ENCODE measurements at places on chromosomes 7 and 10.

- no peak for DNase-seq
- no peaks in the 10 kb centered on the region for H3K27me3 ChIP-seq
- no peak overlapping the region for H3K27ac ChIP-seq
- no peaks in the 10 kb centered on the region for H3K4me1 ChIP-seq
Measured at GRCh38 chr7:111911166-111911961, 294.8 kb downstream of the DOCK4 start.

- no peaks in the 10 kb centered on the region for H3K36me3 ChIP-seq
- no peak overlapping the region for H3K4me3 ChIP-seq
- no peaks in the 10 kb centered on the region for H3K27me3 ChIP-seq
- H3K4me1 ChIP-seq: no peaks in the 10 kb centered on the region
- no peak overlapping the region for H3K27ac ChIP-seq
Measured at GRCh38 chr10:43340619-43341018, 30.8 kb upstream of the FXYD4 start.

DNA sequence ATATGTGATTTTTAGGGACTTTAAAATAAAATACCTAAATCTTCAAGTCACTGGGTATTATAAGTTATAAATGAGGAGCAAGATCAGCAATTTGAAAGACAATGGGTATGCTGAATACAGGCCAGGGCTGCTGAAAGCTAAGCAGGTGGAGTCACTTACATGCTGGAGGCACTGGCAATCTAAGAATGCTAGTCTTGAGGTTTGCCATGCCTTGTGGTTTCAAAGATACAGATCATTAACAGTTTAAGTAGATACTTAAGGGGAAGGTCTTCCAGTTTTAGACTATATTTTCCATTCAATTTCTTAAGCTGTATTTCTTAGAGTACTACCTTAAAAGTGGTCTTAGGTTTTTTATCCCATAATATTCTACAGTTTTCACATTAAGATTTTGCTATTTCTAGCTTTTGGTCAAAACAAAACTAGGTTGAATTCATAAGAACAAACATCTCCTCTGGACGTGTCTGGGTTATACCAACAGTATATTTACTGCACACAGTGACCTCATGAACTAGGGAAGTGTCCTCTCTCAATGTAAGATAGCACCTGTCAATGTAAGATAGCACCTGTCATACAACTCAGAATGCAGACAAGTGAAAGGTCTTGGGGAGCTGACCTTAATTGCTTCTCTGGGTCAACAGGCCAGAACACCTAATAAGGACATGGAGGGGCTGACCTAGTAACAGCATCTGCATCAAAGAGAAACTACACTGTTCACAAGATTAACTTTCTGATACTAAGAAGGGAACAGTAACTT is 2.0 kb downstream of the SRI start:
- no peaks in the 10 kb centered on the region for H3K36me3 ChIP-seq
- no peak for DNase-seq
- no peaks in the 10 kb centered on the region for H3K27me3 ChIP-seq
- H3K4me1 ChIP-seq: peaks cover 5% of the 10 kb centered on the region
- no peak overlapping the region for H3K27ac ChIP-seq

DNA sequence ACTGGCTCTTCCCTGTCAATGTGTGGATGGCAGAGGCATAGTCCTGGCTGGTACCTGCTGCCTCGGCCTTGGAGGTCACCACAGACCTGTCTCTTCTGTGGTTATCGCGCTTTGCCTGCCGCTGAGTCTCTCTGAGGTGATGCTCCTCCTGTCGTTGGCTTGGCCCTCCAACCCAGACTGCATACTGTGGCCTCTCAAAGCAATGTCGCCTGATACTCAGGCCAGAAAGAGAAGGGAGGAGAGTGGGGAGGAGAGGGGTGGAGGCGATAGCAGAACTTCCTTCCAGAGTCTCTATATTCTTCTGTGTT is 133.2 kb upstream of the KCNMA1 start:
- no peaks in the 10 kb centered on the region for H3K4me1 ChIP-seq
- no peaks in the 10 kb centered on the region for H3K36me3 ChIP-seq
- H3K27ac ChIP-seq: no peak overlapping the region
- H3K27me3 ChIP-seq: no peaks in the 10 kb centered on the region

DNA sequence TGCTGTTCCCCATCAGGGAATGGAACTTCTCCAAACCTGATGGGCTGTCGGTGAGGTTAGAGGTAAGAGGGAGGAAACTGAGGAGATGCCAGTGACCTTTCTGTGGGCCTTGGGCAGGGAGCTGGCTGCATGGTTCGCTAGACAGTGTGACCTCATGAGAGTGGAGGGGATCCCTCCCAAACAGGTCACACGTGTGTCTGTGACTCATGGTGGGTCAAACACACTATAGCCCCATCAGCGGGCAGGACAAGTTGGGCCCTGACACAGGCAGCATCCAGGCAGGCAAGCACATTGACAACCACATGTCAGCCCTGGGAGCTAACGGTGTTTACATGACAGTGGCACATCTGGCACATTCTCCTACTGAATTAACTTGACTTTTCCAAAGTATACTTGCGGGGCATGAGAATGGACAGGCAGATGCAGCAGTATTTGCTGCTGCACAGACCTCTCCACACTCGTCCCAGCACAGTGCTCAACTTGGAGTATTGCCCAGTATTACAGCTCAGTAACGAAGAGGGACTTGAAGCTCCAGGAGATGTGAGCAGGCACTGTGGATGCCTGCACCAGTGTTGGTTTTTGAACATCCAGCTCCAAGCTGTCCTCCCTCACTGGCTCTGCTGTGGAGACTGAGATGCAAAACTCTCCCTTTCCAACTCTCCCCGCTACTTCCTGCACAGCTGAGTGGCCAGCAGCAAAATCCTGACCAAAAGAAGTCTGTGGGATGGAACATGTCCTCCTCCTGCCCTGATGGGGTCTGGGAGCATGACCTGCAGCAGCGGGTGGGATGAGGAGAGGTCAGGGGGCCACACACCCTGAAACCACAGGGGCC is 199.6 kb downstream of the WDR37 start:
- no peaks in the 10 kb centered on the region for H3K36me3 ChIP-seq
- no peak overlapping the region for H3K27ac ChIP-seq
- no peak for DNase-seq
- no peaks in the 10 kb centered on the region for H3K4me1 ChIP-seq

DNA sequence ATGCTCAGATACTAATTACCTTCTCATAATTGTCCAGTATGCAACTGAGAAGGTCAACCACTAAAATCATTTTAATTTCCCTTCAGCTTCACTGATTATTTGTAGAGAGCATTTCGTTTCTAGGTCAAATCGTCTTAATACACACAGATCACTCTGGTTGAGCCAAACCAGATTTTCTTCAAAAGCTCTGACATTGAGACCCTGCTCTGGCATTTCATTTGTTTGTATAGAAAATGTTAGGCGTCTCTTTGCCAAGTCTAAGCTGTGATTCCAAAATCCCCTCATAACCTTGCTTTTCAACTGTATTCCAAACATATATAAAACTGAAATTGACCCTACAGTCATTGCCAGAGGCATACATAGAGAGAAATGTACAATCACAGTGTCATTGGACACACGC is 520.0 kb downstream of the CNTNAP2 start:
- DNase-seq: no peak
- H3K27me3 ChIP-seq: no peaks in the 10 kb centered on the region
- no peak overlapping the region for H3K27ac ChIP-seq
- no peak overlapping the region for H3K4me3 ChIP-seq
- H3K36me3 ChIP-seq: no peaks in the 10 kb centered on the region

DNA sequence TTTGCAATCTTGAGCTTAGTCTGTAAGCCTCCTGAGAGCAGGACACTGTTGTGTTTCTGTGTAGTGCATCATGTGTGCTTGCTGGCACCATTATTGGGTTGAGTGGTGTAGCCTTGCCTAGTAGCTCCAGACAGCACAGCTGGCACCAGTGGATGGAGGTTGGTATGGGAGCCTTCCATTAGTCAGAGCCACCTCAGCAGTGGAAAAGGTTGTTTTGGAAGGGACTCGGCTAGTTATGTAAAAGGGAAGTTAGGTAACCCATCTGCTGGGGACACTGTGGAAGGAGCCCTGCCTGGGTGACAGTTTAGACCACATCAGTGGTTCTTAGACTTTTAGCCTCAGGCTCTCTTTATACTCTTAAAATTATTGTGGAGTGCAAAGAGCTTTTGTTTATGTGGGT is 16.3 kb downstream of the MINDY4 start:
- no peaks in the 10 kb centered on the region for H3K4me1 ChIP-seq
- no peaks in the 10 kb centered on the region for H3K36me3 ChIP-seq
- no peak overlapping the region for H3K4me3 ChIP-seq
- H3K27ac ChIP-seq: no peak overlapping the region

GRCh38 chr7:130887182-130887956 is 153.4 kb upstream of the KLF14 start:
- no peak overlapping the region for H3K4me3 ChIP-seq
- DNase-seq: no peak
- peaks cover 9% of the 10 kb centered on the region for H3K4me1 ChIP-seq
- no peak overlapping the region for H3K27ac ChIP-seq
- H3K36me3 ChIP-seq: no peaks in the 10 kb centered on the region

DNA sequence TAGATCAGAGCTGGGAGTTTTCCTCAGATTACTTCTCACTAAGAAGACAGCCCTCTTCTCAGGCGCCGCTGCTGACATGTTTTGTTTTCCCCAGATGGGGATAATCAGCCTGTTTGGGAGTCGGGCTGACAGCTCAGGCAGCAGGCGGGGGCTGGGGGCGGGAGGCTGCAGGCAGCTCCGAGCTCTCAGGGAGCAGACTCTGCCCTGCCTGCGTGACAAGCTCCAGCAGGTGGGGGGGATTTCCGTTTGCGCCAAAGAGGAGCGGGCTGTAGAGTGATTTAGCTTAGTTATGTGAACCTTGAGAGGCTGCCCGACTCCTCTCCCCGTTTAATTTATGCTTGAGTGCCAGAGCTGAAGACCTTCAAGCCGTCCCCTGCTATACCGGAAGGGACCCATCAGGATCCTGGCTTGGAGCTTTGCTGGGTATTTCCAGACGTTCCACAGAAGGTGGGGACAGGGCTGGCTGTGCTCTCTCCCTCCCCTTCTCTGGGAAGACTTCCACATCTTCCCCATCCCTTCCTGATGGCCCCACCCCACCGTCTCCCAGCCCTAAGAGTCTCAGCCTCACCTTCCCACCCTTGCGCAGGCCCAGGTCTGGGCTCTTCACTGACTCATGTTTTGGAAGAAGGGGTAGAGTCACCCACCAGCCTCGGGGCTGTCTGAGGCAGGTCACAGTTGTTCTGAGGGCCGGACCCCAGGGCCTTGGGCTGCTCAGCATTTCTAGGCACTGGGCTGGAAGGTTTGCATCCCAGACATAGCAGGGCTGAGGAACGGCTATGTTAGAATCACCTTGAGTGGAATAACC is 24.7 kb upstream of the ADCYAP1R1 start:
- H3K36me3 ChIP-seq: no peaks in the 10 kb centered on the region
- H3K27ac ChIP-seq: peak overlapping the region; percentile 47
- no peaks in the 10 kb centered on the region for H3K27me3 ChIP-seq
- peak; percentile 74 for DNase-seq
- peaks cover 5% of the 10 kb centered on the region for H3K4me1 ChIP-seq

GRCh38 chr7:114973147-114973546 is 51.3 kb downstream of the MDFIC start:
- no peak overlapping the region for H3K27ac ChIP-seq
- H3K36me3 ChIP-seq: no peaks in the 10 kb centered on the region
- no peak overlapping the region for H3K4me3 ChIP-seq
- H3K4me1 ChIP-seq: peaks cover 2% of the 10 kb centered on the region
- H3K27me3 ChIP-seq: no peaks in the 10 kb centered on the region
- no peak for DNase-seq

- no peaks in the 10 kb centered on the region for H3K36me3 ChIP-seq
- H3K27me3 ChIP-seq: no peaks in the 10 kb centered on the region
- DNase-seq: peak; percentile 43
- H3K4me3 ChIP-seq: no peak overlapping the region
Measured at GRCh38 chr7:75969182-75969581, 25.2 kb downstream of the TMEM120A start.

GRCh38 chr7:30771880-30772425 is 736 bp downstream of the MINDY4 start:
- peak overlapping the region; percentile 80 for H3K27ac ChIP-seq
- no peaks in the 10 kb centered on the region for H3K36me3 ChIP-seq
- H3K4me3 ChIP-seq: peak overlapping the region; percentile 75
- peaks cover 4% of the 10 kb centered on the region for H3K4me1 ChIP-seq

GRCh38 chr10:32227802-32228201 is 119.2 kb downstream of the EPC1 start:
- H3K27ac ChIP-seq: no peak overlapping the region
- DNase-seq: no peak
- H3K4me1 ChIP-seq: no peaks in the 10 kb centered on the region
- H3K4me3 ChIP-seq: no peak overlapping the region

DNA sequence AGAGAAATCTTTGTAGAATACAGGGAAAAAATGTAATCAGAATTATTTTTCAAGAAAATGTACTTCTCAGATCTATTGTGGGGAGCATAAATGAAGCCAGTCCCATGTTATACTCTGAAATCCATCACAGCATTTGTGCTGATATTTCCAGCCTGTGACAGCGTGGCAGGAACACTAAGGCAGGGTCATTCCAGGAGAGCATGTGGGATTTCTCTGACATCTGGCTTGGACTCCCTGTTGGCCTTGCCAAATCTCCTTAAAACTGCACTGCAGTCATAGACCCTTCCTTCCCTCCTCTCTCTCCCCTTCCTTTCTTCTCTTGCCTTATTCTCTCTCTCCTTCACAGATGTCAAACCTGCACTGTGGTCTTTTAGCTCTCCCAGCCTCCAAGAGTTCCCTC is 6.5 kb upstream of the TSPAN13 start:
- H3K36me3 ChIP-seq: no peaks in the 10 kb centered on the region
- no peak overlapping the region for H3K4me3 ChIP-seq
- DNase-seq: no peak
- peaks cover 5% of the 10 kb centered on the region for H3K4me1 ChIP-seq

DNA sequence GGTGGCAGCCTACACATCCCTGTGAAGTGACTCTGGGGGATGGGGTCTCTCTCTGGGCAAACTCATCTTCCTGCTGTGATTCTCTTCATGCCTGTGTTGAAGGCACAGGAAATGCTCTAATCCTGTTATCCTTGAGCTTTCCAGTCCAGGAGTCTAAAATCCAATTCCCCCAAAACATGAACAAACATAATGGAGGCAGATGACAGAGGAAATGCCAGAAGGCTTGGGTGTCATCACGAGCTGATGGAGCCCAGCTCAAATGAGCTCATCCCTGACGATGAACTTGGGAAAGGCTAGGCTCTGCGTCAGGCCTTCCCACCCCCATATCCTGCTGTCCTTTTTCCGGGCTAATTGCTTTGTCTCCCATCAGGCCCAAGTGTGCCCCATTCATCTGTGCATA is 165.9 kb upstream of the PODXL start:
- no peaks in the 10 kb centered on the region for H3K36me3 ChIP-seq
- no peaks in the 10 kb centered on the region for H3K27me3 ChIP-seq
- H3K4me3 ChIP-seq: no peak overlapping the region
- no peak overlapping the region for H3K27ac ChIP-seq

GRCh38 chr10:78650122-78650521 is 418.6 kb upstream of the ZMIZ1 start:
- H3K36me3 ChIP-seq: no peaks in the 10 kb centered on the region
- H3K27me3 ChIP-seq: no peaks in the 10 kb centered on the region
- H3K4me3 ChIP-seq: no peak overlapping the region
- DNase-seq: no peak
- H3K4me1 ChIP-seq: no peaks in the 10 kb centered on the region
- no peak overlapping the region for H3K27ac ChIP-seq

DNA sequence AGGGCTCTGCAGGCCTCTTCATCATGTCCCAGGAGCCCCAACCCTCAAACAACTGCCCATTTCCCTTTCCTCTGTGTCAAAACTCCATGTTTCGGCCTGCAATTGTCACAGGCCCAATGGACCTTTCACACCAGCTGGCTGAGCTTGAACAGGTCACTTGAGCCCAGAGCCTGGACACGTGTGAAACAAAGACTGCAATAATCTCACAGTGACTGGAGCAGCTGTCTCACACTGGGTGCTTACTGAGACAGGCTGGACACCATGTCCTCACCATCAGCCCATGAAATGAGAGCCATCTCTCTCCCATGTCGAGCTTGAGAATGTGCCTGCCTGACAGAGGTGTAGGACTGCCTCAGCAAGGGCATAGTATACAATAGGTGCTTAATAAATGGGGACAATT is 19.5 kb upstream of the EIF5AL1 start:
- H3K36me3 ChIP-seq: no peaks in the 10 kb centered on the region
- no peaks in the 10 kb centered on the region for H3K27me3 ChIP-seq

Data from ovary (tissue), 10 donors.